ENCODE measurements at places on chromosomes 7 and 10.

- no peak for DNase-seq
These were observed 7.8 kb downstream of the CRHR2 start for GRCh38 chr7:30674420-30674819.

- DNase-seq, result no peak
These were observed 312.6 kb downstream of the FGFR2 start for GRCh38 chr10:121285406-121286196.

DNA sequence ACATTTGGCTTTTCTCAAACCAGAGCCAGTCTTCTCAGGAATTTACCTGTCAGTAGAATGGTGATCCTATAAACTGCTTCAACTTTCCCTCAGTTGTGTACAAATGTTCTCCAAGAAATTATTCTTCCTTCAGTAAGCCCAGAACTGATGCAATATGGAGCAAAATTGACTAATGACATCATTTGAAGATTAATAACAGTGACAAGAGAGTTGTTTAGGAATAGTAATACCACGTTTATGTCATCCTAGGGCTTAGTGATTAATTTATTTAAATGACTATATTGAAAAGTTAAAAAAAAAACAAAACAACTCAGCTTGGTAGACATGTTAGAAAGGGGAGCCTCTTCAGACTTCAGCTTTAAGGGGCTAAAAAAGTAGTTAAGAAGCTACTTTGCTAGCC lies 933.2 kb downstream of the GATA3 start:
- DNase-seq, result no peak

- no peak for DNase-seq
These were observed 39.5 kb upstream of the PPP1R17 start for GRCh38 chr7:31647511-31647910.

- DNase-seq, result no peak
These were observed 2.5 kb downstream of the VOPP1 start for GRCh38 chr7:55569797-55570196.

GRCh38 chr7:150875791-150876190 lies 23.5 kb downstream of the AOC1 start:
- DNase-seq, result no peak

GRCh38 chr10:6178581-6178980 lies 24.2 kb upstream of the PFKFB3 start:
- no peak for DNase-seq

GRCh38 chr10:12252882-12253546 lies 57.0 kb downstream of the CDC123 start:
- DNase-seq, result peak; percentile 63

- no peak for DNase-seq
These were observed 9.4 kb downstream of the STRIP2 start for GRCh38 chr7:129443612-129444011.

GRCh38 chr10:85922356-85923129 lies 444.1 kb downstream of the GRID1 start:
- DNase-seq, result no peak

- no peak for DNase-seq
These were observed 287.2 kb downstream of the HGF start for GRCh38 chr7:81482600-81483186.

DNA sequence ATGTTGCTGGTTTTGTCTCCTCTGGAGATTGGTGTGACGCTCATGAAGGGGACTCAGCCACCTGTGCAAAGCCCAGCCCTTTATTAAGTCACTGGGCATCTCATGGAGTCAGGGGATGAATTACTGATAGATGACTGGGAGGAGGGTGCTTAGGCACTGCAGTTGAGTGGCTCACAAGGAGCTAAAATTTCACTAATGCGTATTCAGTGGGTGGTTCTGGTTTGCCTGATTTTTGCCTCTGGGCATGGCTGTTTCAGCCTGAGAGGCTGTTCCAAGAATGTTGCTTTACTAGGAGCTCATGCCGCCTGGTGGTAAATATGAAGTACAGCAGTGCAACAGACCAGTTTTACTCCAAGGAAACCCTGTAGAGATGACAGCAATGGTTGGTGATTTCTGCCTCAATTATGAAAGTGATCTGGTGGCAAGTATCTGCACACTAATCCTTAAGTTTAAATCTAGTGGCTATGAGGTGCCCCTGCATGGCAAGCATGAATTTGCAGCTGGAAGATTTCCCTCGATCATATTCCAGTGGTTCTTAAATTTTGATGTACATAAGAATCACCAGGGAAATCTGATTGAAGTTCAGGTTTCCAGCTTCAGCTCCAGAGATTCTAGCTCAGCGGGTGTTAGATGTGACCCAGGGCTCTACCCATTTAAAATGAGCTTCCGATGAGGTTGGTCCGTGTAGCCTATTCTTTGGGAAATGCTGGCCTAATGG lies 19.9 kb downstream of the ACTA2 start:
- peak; percentile 59 for DNase-seq

- no peak for DNase-seq
These were observed 787 bp upstream of the PLEKHA1 start for GRCh38 chr10:122373721-122374120.

DNA sequence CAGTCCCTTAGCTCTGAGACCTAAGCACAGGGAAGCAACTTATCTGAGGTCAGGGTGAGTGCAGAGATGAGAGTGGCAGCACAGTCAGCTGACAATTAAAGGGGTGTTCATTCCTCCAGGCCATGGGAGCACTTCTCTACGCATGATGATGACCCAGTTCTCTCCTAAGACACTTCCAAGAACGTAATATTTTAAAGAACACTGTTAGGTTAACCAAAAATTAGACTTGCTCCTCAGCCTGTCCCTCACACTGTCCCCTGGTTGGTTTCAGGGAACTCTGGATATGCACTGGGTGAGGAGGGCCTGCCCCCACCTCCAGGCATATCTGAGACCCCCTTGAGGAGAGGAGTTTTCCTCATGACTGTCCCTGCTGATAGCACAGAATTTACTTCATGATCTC lies 767.5 kb downstream of the GRID1 start:
- DNase-seq, result no peak

DNA sequence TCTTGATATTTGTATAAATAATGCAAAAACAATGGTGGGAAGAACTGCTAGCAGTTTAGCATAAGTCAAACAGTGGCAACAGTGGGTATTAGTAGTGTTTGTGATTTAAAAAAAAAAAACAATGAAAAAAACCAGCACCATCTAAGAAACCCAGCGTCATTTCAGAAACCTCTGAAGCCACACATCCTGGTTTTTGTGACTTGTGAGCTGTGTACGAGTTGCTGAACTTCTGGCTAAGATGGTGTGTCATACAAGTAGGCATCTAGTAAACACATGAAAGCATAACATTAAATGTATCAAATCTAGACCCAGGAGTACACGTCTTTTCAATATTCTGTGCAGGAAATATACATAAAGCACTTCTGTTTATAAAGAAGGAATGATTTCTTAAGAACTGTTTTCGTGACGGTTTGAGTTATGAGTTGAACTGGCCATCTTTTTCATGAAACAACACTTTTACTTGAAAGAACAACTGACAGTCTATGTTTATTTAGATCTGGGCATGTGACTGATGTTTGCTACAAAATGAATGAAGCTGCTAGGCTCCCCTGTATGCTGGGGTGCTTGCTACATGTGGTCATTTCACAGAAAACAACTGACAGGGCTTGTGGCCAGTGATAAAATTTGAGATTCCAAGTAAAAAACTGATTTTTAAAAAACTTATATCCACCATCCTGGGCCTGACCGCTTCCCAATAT lies 143.5 kb downstream of the PIP4K2A start:
- no peak for DNase-seq

GRCh38 chr7:27586825-27587224 lies 75.9 kb downstream of the HIBADH start:
- DNase-seq, result peak; percentile 87

- no peak for DNase-seq
These were observed 20.0 kb downstream of the UNC5B start for GRCh38 chr10:71232089-71232998.

DNA sequence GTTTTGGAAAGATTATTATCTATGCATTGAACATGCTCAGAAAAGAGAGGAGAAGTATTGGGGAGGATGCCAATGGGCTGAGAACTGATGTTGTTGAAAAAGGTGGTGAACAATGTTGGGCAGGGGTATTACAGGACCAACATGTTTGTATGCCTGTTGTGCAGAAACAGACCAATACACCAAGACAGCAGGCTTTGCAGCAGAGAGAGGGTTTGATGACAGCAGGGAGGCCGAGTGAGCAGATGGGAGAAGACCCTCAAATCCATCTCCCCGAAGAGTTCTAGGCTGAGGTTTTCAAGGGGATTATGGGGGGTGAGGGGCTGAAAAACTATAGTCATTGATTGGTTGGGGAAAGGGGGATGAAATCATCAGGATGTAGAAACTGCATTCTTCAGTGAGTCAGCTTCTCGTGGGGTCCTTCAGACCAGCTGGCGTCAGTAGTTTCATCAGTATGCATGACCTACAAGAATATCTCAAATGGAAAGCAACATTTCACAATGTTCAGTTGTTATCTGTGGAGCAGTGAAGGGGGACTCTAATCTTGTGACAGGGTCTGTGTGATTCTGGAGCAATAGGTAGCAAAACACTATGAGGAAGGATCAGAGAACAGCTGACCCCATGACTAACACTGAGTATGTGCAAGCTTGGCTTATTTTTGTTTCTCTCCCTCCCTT lies 167.8 kb downstream of the BAMBI start:
- DNase-seq, result no peak

DNA sequence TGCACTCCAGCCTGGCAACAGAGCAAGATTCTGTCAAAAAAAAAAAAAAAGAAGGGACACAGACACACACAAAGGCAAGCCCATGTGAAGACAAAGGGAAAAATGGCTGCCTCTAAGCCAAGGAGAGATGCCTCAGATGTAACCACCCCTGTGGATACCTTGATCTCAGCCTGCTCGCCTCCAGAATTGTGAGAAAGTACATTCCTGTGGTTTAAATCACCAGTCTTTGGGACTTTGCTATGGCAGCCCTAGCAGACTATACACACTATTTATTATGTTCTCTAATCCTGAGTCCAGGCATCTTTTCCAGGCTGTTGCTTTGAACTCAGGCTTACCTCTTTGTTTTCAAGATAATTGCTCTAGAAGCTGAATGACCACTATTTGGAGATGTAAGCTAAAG lies 494.3 kb downstream of the GALNT17 start:
- DNase-seq, result no peak

- no peak for DNase-seq
These were observed 303.9 kb downstream of the TNS3 start for GRCh38 chr7:47278043-47278442.

DNA sequence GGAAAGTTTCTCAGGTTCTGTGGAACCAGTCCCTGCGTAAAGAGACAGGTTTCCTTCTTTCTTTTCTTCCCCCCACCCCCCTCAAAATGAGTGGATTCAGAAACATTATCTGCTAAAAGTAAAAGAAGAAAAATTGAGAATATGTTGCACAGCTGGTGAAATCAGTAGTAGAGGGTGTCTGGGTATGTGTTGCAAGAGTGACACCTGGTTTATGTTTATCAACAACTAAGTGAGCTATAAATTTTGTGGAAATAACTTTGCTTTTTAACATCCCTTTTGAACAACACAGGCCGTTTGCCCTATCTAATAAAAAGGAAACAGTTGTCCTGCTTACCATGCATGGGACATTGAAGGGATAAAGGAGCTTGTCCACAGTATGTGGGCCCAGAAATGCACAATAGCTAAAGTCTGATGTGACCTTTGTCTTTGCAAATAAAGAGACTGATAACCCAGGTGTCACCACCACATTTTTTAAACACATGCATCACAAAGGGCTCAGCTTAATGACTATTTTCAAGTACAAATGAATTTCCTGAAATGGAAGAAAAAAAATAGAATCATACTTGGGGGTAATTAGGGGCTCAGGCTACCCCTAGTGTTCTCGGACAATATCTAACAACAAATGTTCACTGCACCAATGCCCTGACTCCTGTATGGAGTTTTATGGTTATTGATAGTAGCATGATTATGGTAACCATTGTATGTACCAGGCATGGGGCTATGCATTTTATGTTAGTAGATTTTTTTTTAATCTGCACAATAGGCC lies 221.7 kb upstream of the TCF7L2 start:
- no peak for DNase-seq

GRCh38 chr10:77068969-77069368 lies 568.6 kb downstream of the KCNMA1 start:
- DNase-seq, result no peak
